ENCODE measurements at places on chromosomes 1 and 21. TPM values are rescaled to one million over a fixed set of nuclear protein-coding genes. Genes with fewer than 3 reads are reported as not detected.
A peak's percentile ranks its signal among the peaks of the same experiment; 100 is the strongest.

Gene HPCA
- 0.21 TPM for total RNA-seq

Gene ADAMTSL4
- 50.4 TPM for total RNA-seq

Gene RXFP4
- not detected for total RNA-seq

Gene CHI3L1
- total RNA-seq = 1.3 TPM

GRCh38 chr1:12561121-12561520 is 56.9 kb downstream of the DHRS3 start:
- no peak for DNase-seq

- peak; percentile 54 for DNase-seq
Observed at GRCh38 chr1:15424146-15424667, 14.0 kb upstream of the CTRC start.

GRCh38 chr1:61207416-61207815 is 125.1 kb downstream of the NFIA start:
- no peak for DNase-seq

Gene EPHA10
- not detected for total RNA-seq

DNA sequence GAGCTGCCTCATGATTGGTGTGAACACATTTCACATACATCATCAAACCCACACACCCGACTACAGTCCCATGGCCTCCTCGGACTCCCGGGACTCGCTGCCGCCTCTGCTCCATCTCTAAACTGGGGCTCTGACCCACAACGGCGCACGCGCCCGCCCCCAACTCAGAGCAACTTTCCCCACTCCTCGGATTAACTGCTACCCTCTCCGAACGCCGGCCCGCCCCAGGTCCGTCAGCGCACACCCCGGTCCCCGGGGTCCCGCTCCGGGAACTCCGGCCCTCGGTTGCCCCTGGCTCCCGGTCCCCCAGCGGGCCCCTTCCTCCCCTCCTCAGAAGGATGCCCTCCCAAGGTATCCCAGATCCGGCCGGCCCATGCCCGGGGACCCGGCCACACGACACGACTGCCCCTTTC is 740 bp downstream of the DSTYK start:
- DNase-seq = no peak

DNA sequence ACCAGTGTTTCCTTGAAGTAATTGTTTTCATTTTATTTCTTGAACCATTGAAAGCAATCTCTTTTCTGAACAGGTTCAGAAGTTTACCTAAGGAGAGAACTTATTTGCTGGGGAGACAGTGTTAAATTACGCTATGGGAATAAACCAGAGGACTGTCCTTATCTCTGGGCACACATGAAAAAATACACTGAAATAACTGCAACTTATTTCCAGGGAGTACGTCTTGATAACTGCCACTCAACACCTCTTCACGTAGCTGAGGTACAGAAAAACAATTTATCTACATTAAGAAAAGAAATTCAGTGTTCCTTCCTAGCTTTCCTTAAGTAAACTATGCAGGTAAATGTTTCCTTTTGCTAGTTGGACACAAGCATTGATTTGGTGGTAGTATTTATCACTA is 27.4 kb downstream of the AGL start:
- no peak for DNase-seq

Gene RHOU
- total RNA-seq = 19.2 TPM

GRCh38 chr21:46651121-46651520 is 15.6 kb downstream of the PRMT2 start:
- no peak for DNase-seq

Gene CNR2
- not detected for total RNA-seq

DNA sequence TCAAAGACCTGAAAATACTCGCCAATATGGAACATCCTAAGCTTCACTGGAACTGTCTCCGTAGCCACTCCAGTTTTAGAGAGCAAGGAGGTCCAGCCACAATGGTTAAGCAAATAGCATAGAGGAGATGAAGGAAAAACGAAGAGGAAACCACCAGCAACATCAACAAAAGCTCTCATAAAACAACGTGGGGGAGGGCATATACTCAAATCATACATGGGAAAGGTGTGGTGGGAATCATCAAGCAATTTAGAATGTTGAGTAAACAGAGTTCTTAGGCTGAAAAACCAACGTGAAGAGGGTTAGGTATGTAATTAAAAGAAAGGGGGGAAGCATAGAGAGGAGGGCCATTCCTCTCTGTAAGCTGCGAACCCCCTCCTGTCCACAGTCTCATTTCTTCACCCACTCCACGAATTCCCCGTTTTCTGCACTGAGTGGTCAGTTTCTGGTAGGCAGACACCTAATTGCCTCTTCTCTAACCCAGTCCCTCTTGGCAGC is 1.0 kb downstream of the TMEM59 start:
- peak; percentile 18 for DNase-seq

DNA sequence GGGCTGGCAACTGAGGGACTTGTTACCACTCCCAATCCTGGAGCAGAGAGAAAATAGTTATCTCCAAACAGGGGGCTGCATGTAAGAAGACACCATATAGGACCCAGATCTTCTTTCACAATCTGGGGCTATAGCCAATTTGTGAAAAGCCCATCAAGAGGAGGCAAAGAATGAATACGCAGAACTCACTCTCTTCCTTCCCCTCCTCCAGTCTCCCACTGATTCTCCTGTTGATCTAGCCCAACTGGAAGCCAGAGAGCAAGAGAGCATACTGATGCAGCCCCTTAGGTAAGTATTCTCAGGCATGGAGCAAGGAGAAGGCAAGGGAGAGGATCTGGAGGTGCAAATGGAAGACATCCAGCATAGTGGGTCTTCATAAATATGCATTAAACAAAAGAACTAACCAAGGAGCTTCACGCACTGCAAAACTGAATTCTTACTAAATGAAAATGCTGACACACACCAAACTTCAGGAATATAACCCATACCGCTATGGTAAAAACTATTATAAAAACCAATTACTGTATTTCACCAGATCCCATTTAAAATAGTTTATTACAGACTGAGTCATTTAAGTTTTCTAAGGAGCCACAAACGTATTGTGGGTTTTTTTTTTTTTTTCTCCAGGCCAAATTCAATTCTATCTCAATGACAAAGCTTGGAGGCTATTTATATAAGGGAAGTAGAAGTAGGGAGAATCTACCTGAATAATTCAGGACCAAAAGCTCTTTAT is 15.5 kb upstream of the HMGB4 start:
- no peak for DNase-seq

GRCh38 chr1:6471970-6472368 is 6.0 kb upstream of the TNFRSF25 start:
- no peak for DNase-seq

Gene PAPPA2
- total RNA-seq = 3.8 TPM

Gene ZNF683
- total RNA-seq = not detected

- no peak for DNase-seq
Observed at GRCh38 chr21:45093035-45093532, 18.7 kb downstream of the ADARB1 start.

Gene PRELP
- total RNA-seq = 4.4 TPM

DNA sequence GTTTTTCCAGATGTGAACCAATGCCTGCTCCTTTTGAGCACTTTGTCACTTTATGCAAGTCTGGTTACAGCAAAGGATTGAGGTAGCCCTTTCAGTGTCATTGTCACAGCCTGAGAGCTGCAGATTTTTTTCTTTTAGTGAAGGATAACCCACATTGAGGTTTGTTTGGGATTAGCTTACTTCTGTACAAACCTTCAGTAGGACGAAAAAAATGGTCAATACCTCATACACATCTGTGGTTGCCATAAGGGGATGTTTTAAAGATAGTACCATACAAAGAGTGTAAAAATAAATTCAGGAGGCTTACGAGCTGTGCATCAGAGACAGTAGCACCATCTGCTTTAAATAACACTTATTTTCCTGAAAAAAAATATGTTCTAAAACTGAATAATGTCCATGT is 566.0 kb downstream of the AJAP1 start:
- no peak for DNase-seq

Gene SHISAL2A
- total RNA-seq = not detected

GRCh38 chr1:182331387-182331786 is 60.2 kb downstream of the GLUL start:
- no peak for DNase-seq

Gene DIO1
- total RNA-seq = not detected

Gene THAP3
- total RNA-seq = 20.1 TPM

DNA sequence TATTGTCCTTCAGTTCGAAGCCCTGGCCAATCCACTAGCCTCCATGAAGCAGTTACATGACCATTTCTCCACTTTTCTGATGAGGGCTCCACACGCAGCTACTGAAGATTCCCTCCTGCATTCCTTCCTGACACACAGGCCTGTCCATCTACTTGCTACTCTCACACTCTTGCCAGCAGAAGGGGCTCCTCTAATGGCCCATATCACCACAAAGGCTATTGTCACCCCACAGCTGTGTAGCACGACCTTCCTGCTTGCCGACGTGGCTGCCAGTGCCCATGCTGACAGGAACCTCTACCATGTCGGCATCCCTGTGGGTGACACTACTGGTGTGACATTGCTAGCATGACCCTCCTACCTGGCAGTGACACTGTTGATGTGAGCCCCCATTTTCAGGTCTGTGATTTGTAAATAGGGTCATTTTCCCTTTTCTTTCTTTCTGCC is 1528.6 kb upstream of the TPTE start:
- no peak for DNase-seq

Gene KRTAP13-2
- total RNA-seq = not detected

Gene POU3F1
- total RNA-seq = 1.5 TPM

GRCh38 chr1:78222225-78222959 is 176.6 kb downstream of the GIPC2 start:
- DNase-seq = no peak

GRCh38 chr1:233253832-233254331 is 41.6 kb downstream of the PCNX2 start:
- DNase-seq = peak; percentile 26

GRCh38 chr1:211247921-211248320 is 11.2 kb upstream of the RCOR3 start:
- DNase-seq = no peak

GRCh38 chr1:216910081-216910840 is 187.0 kb upstream of the ESRRG start:
- DNase-seq = peak; percentile 16

Gene S100A7
- total RNA-seq = 2.6 TPM

DNA sequence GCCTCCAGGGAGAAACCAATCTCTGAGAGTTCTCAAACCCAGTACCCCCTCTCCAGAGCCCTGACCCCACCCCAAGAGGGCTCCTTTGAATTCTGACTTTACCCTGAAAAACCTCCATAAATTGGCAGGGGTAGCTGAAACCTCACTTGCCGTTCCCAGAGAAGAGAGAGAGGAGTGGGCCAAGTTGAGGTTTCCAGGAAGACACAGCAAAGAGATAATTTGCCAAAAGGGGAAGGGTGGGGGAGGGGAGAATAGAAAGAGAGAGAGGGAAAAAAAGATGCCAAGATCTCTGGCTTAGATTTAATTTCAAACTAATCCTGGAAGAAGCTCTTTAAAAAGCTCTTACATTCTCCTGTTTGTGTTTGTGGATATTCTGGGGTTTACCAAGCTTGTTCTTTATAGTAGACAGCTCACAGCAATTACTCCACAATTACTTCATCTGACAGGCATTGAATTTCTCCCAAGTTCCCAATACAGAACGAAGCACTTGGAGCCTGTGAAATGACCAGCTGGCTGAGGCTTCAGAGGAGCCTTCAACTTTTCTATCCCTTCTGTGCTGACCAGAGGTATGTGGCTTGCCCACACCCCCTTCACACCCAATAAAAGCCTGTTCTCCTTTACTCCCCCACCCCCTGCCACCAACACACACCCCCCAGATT is 1.1 kb upstream of the GRHL3 start:
- peak; percentile 82 for DNase-seq

DNA sequence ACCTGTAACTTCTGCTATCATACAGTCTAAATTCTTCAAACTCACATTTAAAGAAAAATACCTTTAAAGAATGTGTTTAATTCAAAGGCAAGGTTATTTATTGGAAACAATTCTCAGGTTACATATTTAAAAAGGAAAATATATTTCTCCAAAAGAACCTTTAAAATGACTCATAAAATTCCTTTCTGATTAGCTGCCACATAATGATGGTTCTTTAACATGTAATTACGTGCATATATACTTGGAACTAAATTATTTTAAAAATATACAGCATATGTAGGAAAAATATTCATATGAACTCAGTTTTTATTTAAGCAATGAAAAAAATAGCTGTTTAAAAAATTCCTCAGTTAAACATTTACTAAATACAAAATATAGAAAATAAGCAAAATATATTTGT is 173.6 kb downstream of the COP1 start:
- no peak for DNase-seq

Gene SLC1A7
- total RNA-seq = not detected

DNA sequence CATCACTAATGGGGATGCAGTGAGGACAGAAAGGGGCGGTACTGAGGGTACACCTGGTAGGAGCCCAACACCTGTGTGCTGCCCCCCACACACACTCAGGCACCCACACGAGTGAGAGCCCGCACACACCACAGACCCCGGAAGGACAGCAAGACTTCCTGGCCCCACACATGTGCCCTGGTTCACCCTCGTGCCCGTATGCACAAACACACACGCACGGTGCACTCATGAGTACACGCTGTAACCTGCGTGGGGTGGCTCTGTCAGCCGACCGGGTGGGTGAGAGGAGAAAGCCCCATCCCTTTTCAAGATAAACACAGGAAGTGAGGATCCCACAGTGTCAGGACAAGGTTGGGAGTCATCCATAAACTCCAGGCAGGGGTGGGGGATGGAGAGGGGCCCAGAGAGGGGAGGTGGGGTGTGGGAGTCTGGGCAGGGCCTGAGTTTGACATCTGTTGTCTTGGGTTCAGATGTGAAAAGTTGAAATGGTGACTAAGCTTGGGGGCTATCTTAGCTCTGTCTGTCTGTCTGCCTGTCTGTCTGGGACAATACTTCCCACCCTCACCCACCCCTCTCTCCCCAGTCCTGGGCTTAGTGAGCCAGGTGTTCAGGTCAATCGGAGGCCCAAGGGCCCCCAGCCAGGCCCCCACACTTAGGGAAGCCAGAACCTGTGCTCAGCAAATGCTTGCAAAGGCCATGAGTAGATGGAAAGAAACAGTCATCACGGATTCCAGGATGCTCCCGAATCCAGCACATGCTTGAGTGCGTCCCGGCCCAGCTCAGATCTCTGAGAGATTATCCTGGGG is 119.8 kb upstream of the ZBTB40 start:
- DNase-seq = peak; percentile 81

DNA sequence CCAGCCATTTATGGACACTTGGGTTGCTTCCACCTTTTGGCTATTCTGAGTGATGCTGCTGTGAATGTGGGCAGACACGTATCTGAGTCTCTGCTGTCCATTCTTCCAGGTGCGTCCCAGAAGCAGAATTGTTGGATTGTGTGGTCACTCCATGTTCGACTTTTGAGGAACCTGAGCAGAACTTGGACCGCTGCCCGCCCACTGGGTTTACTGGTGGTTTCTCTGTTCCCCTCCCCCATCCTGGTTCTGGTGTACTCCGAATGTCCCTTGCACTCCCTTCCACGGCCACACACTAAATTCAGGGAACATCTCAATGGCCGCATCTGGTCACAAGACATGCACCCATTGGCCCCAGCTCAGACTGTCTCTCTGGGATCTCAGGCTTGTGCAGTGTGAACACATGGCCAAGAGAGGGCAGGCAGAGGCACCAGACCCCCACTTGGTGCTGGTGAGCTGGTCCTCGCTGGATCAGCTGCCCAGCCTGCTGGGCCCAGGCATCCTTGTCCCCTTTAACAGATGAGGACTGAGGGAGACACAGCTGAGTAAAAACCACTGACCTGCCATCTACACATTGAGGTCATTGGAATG is 565.1 kb downstream of the NPHP4 start:
- DNase-seq = no peak

GRCh38 chr1:70465911-70466310 is 54.8 kb downstream of the CTH start:
- no peak for DNase-seq
